NCI-H2081 (cell line): ENCODE measurements at places on chromosomes 2 and 18.
A peak's percentile ranks its signal among the peaks of the same experiment; 100 is the strongest.

- DNase-seq, result peak; percentile 85
Measured at GRCh38 chr2:216690853-216691741, 4.3 kb downstream of the IGFBP5 start.

- no peak for DNase-seq
Measured at GRCh38 chr2:232332940-232333259, 45.7 kb upstream of the ALPP start.

- no peak for DNase-seq
Measured at GRCh38 chr2:231176066-231176465, 22.4 kb upstream of the ARMC9 start.

- DNase-seq, result no peak
Measured at GRCh38 chr18:79818631-79819030, 20.9 kb downstream of the KCNG2 start.

GRCh38 chr2:232981356-232981755 lies 31.7 kb downstream of the NGEF start:
- no peak for DNase-seq

- no peak for DNase-seq
Measured at GRCh38 chr2:240225660-240226475, 85.4 kb upstream of the OTOS start.

GRCh38 chr18:13268158-13269012 lies 49.8 kb downstream of the LDLRAD4 start:
- no peak for DNase-seq

- DNase-seq, result no peak
Measured at GRCh38 chr2:152372438-152372984, 37.5 kb downstream of the FMNL2 start.

- DNase-seq, result no peak
Measured at GRCh38 chr2:184336688-184337087, 261.6 kb upstream of the ZNF804A start.

DNA sequence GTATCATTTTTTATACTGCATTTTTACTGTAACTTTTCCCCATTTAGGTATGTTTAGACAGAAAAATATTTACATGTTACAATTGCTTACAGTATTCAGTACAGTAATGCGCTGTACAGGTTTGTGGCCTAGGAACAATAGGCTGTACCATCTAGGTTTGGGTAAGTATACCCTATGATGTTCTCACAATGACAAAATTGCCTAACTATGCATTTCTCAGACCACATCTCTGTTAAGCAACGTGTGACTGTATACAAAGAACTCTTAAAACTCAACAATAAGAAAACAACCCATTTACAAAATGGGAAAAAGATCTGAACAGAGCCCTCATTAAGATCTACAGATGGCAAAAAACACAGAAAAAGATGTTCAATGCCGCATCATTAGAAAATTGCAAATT lies 29.4 kb downstream of the FAM210A start:
- no peak for DNase-seq

GRCh38 chr2:70655786-70656185 lies 102.2 kb upstream of the TGFA start:
- no peak for DNase-seq

DNA sequence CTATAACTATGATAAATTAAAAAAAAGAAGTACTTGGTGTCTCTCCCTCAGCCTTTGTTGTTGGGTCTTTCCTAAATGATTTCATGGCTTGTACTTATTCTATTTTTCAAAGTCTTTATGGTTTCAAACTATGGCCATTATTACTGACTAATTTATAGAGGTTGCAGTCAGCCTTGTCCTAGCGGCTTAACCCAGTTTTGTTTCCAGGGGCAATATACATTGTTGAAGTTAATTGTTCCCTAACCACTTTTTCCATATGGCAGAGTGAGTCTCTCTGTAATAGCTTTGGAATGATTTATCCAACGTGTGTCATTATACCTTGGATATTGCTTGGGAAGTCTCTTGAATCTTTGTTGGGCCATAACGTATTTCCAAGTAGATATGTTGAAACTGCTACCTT lies 408.8 kb downstream of the HRH4 start:
- no peak for DNase-seq

GRCh38 chr2:128563348-128563687 lies 244.7 kb upstream of the HS6ST1 start:
- no peak for DNase-seq

DNA sequence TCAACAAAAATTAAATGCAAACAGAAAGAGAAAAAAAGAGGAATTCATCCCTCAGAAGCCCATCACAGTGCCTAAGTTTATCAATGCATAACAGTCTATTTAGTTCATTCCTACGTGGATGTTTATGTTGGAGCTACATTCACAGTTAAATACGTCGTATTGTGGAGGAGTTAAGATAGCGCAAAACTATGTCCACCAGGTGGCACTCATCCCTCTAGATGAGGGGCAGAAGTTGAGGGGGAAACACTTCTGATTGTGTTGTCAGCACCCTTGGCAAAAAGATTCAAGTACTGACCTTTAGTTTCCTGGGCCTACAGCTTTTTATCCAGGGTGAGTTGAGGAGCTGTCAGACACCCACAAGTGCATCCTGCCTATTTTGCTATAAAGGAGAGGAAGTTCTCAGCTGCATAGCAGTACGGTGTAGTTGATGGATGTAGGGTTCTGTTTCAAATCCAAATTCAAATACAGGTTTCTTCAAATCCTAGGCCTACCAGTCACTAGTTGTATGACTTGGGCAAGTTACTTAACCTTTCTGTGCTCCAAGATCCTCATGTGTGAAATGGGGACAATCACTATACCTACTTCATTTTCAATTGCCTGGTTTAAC lies 26.8 kb upstream of the MYO1B start:
- peak; percentile 35 for DNase-seq

DNA sequence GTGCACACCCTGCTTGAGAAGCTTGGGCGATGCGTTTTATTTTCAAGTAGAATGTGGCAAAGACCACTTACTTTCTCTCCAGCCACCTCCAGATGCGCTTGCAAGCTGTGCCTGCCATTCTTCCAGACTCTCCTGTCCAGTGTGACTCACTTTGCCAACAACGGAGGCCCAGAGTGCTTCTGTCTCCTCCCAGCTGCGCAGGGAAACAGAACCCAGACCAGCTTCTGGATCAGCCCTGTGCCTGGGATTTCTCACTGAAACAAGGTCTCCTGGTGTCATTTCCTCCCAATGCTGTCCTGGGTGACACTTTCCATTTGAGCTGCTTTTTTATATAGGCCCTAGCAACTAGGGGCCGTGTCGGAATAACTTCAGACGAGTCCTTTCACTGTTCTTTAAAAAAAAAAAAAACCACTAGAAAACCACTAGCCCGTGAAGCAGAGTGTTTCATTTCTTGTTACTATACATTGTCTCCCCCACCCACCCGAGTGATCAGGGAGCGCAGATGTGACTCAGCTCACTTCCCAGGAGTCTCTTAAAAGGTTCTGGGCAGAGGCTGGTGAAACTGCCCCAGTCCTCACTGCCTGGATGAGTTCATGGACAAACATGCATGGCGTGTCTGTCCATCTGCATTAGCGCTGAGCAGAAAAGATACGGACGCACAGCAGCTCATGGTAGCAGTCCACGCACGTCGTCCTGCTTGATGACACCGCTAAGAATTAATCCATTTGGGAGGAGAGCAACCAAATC lies 25.3 kb upstream of the RPL31 start:
- no peak for DNase-seq

DNA sequence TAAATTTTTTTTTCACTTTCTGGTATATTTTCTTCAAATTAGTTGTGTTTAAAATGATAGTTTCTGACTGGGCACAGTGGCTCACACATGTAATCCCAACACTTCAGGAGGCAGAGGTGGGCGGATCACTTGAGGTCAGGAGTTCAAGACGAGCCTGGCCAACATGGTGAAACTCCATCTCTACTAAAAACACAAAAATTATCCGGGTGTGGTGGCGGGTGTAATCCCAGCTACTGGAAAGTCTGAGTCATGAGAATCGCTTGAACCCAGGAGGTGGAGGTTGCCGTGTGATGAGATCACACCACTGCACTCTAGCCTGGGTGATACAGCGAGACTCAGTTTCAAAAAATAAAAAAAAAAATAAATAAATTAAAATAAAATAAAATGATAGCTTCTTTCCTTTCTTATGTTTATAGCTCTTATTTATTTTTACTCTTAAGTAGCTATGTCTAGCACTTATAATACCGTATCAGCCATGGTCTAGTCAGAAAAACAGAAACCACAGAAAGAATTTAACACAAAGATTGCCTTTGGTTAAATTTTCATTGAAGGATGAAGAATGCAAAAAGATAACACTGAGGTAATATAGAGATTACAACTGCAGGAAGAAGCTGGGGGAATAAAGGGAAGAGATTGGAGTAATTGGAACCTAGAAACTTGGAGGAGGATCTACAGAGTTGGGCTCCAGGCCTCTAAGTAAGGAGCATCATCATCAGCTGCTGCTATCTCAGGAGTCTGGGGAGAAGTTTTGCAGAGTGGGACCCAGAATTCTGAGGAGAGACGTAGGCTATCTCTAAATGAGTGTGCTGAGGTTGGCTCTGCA lies 54.7 kb upstream of the MBOAT2 start:
- DNase-seq, result no peak

DNA sequence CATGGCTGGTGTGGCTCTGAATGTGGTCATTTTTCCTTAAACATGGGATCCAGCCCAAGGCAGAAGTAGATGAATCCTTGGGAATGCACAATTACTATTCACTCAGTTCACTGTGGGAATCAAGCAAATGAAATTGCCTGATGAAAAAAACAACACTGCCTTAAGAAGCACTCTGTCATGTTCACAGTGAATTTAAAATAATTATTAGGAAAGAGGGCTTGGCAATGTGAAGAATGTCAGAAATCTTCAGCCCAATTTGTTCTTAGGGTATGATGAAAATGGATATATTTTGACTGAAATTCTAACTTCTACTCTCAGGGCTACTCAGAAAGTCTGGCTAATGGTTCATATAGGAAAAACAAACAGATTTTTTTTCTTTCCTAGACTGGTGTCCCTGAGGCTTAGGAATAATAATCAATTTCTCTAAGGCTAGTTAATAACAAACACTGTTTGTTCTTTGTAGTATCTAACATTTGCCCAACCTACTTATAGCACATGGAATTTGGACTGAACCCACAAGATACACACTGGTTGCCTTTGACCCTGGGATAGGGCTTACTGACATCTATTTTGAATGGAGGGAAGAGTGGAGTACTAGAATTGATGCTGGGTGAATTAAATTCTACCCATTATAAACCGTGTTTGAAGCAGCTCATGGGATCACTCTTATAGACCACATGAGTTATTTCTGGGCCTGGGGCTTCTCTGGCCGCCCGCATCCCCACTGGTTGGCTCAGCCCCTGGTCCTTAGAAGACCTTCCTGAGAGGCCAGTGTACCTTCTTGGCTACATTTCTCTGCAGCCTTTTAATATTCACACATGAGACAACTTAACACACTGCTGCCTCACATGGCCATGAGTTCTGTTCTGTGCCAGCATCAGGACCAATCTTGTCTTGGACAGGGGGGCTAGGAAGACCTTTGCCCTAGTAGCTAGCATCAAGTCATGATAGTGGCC lies 8.3 kb upstream of the MRPL33 start:
- DNase-seq, result no peak
